ENCODE measurements at places on chromosomes 2 and 18.

DNA sequence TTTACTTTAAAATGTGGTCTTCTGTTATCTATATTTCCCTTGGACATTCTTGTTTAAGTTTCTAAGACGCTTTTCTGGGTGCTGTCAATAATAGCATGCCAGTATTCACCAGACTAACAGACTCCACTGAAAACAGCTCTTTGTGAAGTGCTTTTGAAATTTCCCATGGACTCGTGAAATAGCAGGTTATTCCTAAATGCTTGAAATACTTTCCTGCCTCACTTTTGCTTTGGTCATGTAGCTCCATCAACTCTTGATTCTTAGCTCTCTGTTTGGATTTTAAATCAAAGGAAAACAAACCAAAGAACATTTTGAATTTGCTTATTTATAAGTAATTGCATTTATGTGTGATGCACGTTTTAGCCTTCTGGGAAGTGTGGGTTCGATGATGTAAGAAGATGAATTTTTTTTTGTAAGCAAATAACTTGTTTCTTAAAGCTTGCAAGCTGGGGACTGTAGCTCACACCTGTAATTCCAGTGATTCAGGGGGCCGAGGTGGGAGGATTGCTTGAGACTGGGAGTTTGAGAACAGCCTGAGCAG lies 147.8 kb downstream of the WDSUB1 start:
- DNase-seq = no peak

DNA sequence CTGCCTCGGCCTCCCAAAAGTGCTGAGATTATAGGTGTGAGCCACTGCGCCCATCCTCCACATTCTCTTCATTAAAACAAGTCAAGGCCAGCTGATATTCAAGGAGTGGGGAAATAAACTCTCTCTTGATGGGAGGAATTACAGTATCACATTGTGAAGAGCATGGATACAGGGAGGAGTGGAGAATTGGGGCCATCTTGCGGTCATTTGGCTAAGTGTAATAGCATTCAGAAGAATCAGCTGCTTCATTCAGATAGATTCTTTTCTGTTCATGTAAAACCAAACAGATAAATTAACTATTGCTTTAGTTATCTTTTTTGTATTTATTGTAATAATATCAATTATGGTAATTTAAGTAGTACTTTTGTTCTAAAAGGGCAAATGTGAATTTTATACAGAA lies 156.3 kb downstream of the UBR3 start:
- no peak for DNase-seq

GRCh38 chr2:174022431-174022830 lies 57.3 kb upstream of the SP3 start:
- DNase-seq = no peak

DNA sequence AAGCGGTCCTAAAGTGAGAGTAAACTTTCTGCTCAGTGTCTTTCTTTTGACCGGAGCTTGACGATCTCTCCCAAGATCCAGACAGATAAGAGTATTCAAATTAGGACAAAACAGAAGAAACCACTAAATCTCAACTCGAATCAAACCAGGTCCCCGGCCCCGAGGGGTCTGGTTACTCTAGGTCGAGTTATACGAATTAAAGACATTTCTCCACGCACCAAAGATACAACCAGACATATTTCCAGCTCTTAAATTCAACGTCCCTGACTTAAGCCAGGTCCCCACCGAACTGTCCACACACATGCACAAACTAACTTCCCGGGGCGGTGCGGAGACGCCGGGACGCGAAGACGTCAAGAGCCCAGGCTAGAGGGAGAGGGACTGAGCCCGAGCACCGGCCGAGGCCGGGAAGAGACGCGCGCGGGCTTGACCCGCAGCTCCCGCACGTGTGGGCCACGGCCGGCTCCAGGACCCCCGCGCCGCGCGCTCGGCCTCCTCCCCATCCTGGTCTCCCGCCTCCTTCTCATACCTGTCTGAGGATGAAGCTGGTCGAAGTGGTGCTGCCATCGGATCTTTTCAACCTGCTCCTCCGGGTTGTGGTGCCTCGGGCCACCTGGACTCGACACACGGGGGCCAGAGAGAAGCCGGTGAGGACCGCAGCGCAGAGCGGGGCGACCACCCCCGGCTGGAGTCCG lies 896 bp downstream of the CACNB4 start:
- DNase-seq = peak; percentile 35

GRCh38 chr2:98378901-98379300 lies 32.6 kb downstream of the CNGA3 start:
- no peak for DNase-seq

DNA sequence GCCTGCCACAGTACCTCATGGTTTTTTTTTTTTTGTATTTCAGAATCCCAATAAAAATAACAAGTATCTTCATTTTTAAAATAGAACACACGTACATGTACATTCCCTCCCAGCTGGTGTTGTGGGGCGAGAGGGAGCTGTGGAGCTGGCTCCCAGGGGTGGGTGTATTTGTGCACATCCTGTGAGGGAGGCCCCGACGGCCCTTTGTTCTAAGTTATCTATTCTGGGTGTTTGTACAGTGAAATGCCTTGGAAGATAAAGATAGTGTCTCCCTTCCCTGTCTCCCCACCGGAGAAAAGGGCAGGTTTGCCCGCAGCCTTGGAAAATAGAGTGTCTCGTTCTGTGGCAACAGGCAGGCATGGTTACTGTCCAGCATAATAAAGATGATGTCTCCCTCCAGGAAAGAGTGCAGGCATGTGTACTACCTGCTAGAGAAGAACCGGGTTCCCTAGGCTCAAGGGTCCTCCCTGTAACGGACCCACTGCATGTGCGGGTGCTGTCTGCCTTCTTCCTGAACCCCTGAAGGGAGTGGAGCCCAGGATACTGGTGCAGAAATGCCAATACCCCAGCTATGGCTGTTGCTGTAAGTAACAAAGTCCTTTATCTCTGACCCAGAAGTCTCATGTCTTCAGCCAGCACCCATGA lies 12.1 kb upstream of the ALLC start:
- no peak for DNase-seq

DNA sequence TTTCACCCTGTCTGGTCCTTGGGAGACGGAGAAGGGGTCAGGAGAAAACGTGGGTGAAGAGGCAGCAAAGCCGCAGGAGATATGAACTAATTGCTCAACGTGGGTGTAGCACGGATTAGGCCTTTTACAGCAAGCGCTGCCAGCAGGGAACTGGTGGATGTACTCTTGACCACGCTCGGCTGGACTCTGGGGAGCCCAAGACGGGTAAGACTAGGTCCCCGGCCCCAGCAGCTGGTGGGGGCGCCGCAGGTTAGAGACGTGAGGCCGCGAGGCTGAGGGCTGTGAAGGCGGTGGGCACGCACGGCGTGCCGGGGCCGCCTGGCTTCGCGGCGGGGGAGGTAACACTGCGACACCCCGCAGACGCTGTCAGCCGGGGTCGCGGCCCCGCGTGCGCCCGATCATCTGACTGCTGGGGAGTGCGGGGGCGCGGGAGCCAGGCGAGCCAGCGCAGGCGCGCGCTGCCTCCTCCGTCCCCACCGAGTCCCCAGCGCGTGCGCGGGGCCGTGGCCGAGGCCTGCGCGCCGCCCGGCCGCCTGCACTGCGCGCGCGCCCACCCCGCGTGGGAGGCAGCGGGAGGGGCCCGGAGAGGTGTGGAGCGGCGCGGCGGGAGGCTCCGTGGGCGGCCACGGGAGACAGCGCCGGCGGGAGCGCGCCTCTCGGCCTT lies at the start of gene CLIP4:
TSS of gene CLIP4 (plus strand) at position 470 of the 664 bp plus-strand sequence. CDS start 5,974 bp downstream, outside the sequence.
- peak; percentile 95 for DNase-seq

- no peak for DNase-seq
These were observed 24.0 kb upstream of the MARCO start for GRCh38 chr2:118918017-118918416.

DNA sequence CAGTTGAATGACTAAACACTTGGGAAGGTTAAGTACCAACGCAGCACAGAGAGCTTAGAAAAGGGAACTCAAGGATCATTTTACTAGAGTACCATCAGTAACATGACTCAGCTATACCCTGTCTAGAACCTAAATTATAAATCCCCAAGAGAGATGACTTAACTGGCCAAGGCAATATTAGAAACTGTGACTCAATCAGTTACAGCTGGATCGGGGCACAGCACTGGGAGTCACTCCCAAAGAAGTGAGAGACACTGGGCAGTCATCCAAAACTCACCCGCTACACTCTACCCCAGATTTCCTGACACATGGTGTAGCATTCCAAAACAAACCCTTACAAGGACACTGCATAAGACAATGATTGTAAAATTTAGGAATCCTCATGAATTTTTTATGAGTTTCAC lies 17.7 kb downstream of the IWS1 start:
- peak; percentile 74 for DNase-seq

DNA sequence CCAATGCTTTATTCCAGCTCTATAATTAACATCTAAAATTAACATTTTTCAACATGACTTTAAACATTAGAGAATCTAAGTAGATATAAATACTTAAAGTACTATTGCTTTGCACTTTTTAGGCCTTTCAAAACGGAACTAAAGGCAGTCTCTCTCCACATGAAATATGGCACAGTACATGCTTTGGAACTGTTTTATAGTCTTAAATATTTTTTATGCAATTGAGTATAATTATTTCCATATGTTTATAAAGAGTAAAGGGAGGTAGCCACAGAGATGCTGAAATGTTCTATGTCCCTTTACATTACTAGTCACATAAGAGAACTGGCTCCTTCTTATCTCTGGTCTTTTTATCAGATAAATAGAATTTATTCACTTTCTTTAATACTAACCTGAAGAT lies 674.0 kb downstream of the PLCL1 start:
- DNase-seq = no peak

DNA sequence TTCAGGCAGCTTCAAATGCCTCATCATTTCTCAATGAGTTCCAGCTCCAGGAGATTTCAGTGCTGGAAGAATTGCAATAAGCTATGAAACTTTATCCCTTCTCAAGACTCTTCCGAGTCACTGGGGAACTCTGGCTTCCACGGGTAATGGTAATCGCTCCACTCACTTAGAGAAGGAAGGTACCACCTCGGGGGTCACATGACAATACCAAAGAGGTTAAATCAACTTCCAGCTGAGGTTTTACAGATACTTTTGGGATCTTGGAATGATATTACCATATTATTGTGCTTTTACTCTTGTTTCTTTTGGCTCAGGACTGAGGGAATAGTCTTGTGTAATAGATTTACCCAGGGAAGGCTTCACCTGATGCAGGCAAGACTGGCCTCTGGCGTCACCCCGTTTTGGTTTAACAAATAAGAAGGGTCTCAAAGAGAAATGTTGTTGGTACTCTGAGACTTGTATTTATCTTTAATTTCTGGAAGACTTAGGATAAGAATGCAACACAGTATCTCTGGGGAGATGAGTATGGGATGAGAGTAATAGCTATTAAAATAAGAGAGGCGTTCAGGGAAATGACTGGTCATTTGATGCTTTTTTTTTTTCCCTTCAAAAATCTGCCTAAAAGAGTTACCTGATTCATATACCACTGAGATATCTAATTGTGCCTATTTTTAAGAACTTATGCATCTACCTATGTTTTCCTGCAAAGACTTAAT lies 316.9 kb upstream of the ZEB2 start:
- no peak for DNase-seq

DNA sequence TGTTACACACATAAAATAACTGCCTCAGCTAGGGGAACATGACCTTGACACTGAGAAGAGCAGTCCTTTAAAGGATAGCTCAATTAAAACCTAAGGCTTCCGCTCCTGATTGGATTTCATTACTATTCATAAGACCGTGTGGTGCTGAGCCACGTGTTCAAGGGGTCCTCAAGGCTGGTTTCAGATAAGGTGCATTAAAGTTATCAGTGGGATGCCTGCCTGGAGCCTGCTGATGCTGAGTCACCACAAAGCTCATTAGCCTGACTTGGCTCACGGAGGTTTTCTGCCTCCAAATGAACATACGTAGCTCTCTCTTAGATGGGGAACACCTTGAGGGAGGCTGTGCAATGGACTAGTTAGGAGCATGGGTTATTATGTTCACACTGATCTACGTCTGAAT lies 518.9 kb downstream of the TDRD15 start:
- DNase-seq = no peak

DNA sequence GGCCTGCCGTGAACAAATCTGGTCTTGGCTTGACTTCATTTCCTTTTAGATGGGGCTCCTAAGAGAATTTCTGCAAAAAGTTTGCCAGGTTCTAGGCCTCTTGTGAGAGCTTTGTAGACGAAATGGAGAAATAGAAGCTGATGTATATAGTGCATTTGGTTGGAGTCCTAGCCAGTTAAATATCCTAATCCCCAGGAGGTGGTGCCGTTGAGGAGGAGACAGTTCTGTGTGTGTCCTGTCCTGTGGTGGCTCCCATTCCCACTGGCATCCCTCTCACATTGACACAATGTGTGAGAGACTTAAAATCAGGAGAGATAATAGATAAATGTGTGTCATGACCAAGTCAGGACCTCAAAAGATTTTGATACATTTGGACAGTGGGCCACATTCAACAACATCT lies 34.6 kb upstream of the DNER start:
- no peak for DNase-seq

DNA sequence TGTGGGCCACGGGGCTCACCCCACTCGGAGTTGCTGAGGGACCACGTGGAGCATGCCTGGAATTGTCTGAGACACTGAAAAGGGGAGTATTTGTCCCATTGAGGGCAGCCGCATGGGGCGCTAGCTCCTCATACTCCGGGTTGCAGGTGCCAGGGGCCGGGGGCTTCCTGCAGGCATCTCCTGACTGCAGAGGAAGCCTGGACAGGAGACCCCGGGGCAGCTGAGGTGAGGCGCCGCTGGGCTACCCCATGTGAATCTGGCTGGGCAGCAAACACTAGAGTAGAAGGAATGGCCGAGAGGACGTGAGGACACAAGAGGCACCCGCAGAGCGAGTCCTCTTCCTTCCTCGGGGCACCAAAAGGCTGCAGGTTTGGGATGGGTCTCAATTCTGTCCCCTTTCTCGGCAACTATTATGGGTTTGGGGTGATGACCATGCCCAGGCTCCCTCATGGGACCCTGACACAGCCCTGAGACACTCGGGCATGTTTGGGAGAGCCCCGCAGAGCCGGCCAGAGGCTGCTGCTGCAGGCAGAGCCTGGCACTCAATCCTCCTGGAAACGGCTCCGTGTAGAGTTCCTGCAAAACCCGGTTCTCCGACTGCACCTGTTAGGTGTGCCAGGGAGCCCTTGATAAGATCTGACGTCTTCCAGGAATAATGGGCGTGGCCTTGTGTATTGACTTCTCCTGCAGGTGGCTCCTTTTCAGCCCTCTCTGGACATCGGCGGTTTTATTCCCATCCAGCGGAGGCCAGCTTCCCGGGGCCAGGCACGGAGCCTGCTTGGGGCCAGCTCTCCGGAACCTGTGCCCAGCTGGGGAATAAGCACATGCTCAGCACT lies 77.0 kb downstream of the CTIF start:
- DNase-seq = peak; percentile 51

DNA sequence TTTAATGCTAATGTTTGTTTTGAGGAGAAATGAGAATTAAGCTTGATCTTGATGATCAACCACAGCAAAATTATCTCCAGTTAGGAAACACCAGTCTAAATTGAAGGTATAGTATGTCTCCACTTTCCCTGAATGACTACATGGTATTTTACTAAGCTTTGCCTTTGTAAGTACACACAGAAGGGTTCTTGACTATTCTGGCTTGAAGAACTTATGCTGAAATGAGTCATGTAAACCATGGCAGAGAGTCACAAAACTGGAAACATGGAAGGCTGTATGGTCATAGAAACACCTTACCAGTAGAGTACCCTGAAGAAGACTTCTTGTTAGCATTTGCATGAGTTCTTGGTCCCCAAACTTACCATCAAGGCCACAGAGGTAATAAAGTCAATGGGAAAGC lies 250.5 kb downstream of the SLC8A1 start:
- DNase-seq = no peak

Measured in upper lobe of left lung (tissue), 6 donors.